Occipital lobe (tissue), 3 donors: ENCODE measurements at places on chromosomes 12 and 14.

DNA sequence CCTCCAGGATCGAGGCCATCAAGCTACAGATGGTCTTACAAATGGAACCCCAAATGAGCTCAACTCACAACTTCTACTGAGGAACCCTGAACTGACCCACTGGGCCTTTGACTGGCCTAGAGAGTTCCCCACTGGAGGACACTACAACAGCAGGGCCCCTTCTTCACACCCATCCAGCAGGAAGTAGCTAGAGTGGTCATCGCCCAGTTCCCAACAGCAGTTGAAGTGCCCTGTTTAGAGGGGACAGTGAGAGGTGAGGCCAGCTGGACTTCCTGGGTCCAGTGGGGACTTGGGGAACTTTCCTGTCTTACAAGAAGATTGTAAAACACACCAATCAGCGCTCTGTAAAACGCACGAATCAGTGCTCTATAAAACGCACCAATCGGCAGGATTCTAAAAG lies 247.9 kb upstream of the BTG1 start:
- DNase-seq = no peak

DNA sequence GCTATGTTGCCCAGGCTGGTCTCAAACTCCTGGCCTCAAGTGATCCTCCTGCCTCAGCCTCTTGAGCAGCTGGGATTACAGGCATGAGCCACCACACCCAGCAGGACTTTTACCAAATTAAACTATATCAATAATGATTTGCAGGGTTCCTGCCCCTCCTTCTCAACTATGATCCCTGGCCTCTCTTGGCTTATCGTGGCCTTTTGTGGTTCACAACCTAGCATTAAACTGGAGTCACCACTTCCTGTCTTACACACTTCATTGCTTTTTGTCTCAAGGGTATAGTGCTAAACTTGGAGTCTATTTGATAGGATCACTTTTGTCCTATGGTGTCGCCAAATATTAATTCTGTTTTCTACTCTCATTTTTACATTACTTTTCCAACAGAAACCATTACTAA lies 64.5 kb downstream of the SEC23A start:
- DNase-seq = no peak

DNA sequence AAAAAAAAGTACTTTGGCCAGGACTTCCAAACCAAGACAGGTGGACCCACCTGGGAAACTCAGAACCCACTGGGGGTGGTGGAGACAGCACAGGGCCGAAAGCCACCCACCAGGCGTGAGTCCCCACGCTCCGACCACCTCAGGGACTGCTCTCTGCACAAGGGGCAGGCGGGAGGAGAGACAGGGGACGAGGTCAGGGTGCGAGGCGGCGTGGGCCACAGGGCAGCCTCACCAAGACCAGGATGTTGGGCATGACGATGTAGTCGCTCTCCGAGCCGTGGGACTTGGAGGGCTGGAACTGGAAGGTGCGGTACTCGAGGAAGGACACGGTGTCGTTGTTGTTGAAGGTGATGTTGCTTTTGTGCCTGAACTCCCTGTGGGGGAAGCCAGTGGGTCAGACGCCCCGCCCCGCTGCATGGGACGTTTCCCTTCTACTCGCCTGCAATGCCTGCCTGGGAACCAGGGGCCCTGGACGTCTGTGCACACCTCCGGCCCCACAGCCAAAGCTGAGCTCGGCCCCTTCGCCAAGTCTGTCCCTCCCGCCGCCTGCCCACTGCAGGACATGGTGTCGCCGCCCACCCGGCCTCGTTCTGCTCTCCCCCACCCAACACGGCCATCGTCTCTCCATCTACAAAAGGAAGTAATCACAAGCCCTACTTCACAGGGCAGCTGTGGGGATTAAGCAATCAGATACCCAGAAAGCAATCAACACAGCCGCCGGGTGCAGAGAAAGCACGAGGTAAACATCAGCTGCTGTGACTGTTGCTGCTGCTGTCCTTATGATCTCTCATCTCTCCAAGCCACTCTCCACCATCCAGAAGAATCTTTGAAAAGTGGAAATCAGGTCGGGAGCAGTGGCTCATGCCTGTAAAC lies 48.7 kb downstream of the SCARB1 start:
- no peak for DNase-seq

DNA sequence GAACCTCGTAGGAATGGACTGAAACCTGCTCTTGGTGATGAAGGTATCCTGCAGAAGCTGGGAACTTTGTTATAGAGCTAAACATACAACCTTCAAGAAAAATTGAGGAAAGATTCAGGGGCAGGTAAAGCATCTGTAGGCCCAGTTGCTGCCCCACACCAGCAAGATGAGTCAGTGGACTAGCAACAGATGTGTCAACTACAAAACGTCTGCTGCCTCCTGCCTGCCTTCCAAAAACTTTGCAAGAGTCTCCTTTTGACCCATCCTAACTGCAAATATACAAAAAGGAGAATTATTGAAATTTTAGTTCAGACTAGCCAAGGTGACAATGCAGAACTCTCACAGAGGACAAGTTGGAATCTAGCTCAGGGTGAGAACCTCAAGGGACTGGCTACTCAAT lies 60.9 kb upstream of the TMTC1 start:
- no peak for DNase-seq

GRCh38 chr12:68481181-68481941 lies 129.3 kb upstream of the RAP1B start:
- no peak for DNase-seq
